SJCRH30 (cell line): ENCODE measurements at places on chromosomes 2 and 18. TPM values are rescaled to one million over a fixed set of nuclear protein-coding genes. Genes with fewer than 3 reads are reported as not detected.

- H3K27me3 ChIP-seq, result no peaks in the 10 kb centered on the region
- H3K4me3 ChIP-seq, result no peak overlapping the region
- no peaks in the 10 kb centered on the region for H3K4me1 ChIP-seq
- no peak for DNase-seq
- no peaks in the 10 kb centered on the region for H3K36me3 ChIP-seq
Measured at GRCh38 chr2:62099523-62100175, 96.3 kb upstream of the B3GNT2 start.

DNA sequence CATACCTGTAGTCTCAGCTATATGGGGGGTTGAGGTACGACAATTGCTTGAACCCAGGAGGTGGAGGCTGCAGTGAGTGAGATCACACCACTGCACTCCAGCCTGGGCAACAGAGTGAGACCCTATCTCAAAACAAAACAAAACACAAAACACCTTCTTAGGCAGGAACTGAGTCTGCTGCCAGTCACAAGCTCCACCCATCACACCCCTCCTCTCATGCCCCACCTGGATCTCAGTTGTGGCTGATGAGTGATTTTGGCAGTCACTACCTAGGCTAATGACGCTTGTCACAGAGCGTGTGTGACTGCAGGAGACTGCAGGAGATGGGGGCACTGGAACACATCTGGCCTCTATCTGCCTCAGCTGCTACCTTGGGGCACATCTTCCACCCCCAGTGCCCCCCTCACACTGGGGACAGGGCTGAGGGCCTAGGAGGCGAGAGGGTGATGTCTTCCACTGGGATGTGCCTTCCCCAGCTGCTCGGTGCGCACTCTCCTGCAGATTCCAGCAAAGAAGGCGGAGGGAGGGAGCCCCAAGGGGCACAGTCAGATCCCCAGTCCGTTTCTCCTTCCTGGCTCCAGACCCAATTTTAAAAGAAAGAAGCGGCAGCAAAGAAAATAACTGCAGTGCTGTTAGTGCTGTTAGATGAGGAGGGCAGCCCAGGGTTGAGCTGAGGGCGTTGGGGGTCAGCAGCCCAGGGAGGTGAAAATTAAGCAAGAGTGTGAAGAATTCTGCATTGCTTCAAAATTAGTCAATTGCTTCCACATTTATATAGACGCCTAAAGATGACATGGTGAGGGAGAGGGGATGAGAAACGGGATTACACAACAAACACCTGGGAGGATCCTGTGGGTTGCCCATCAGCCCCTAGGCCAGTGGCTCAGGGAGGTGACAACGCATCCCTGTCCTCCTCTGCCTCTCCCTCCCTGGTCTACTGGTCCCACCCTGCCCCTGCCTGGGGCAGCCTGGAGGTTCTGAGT, 143.6 kb upstream of the HAAO start:
- DNase-seq, result no peak
- no peak overlapping the region for H3K27ac ChIP-seq
- H3K4me3 ChIP-seq, result no peak overlapping the region
- peaks cover 36% of the 10 kb centered on the region for H3K4me1 ChIP-seq
- no peaks in the 10 kb centered on the region for H3K36me3 ChIP-seq

DNA sequence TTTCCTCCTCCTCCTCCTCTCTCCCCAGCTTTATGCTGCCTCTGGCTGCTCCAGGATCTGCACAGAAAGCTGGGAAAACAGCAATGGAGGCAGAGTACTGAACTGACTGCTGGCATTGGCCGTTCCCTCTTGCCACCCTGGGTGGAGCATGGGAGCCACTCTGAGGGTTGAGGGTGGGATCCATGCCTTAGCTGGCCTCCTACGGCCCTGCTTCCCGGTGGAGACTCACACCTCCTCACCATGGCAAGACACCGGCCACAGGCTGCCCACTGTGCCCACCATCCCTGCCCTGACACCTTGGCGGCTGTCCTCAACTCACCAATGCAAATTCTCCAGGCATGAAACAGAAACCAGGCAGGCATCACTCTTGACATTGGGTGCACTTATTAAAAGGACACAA, 832.3 kb upstream of the ID2 start:
- DNase-seq, result no peak
- no peaks in the 10 kb centered on the region for H3K36me3 ChIP-seq
- no peaks in the 10 kb centered on the region for H3K4me1 ChIP-seq
- no peak overlapping the region for H3K27ac ChIP-seq
- H3K4me3 ChIP-seq, result no peak overlapping the region

DNA sequence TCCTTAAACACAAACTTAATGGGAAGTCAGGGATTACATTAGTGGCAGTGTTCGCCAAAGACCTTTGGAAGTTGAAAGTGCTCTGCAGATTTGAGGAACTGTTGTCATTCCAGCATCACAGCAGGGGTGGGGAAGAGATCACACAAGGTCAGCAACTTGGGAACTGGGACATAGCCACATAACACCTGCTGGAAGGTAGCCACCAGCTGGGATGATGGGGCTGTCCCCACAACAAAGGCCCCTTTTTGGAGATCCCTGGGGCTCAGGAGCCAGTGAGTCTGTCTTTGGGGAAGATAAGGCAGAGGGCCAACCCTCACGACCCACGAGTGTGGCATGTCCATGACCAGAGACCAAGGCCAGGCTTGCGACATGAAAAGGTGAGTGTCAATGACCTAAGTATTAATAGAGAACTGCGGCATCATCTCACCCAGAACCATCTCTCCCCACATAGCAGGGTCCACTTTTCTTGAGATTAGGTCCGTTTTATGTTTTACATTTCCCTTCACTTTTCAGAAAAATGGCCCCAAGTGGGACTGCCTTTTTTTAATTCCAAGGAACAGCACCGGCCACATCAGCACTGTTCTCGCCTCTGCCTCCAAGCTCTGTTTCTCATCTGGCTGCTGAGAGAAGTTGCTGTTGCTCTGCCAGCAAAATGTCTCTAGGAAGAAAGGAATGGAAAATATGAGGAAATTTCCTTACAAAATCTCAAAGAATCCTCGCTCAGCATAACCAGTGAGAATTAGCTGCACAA, 106.9 kb downstream of the GFPT1 start:
- H3K36me3 ChIP-seq, result no peaks in the 10 kb centered on the region
- no peak overlapping the region for H3K27ac ChIP-seq
- H3K27me3 ChIP-seq, result no peaks in the 10 kb centered on the region

DNA sequence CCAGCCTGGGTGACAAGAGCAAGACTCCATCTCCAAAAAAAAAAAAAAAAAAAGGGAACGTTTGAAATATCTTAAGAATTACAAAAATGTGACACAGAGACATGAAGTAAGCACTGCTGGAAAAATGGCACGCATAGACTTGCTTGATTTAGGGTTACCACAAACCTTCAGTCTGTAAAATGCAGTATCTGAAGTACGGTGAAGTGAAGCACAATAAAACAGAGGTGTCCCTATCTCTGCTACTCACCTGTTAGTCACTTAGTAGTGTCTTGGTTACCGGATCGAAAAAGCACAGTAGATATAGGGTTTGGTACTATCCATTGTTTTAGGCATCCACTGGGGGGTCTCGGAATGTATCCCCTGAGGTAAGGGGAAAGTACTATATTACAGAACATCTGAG, 11.6 kb upstream of the GREB1L start:
- no peaks in the 10 kb centered on the region for H3K36me3 ChIP-seq
- no peak overlapping the region for H3K4me3 ChIP-seq
- no peaks in the 10 kb centered on the region for H3K27me3 ChIP-seq

DNA sequence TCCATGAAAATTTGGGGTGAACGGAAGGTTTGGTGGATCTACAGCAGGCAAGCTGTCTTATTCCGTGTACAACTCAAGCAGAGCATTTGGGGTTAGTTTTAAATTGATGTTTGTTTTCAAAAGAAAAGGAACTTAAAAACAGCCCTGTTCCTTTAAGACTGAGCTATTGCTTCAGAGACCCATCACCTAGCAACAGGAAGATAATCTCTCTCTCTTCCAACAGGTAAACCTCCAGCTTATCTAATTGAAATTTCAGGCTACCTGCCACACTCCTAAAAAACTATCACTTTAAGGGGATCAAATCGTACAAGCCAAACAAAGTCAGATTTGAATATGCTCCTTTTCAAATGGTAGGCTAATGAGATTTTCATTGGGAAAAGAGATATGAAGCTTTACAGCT, 101.8 kb downstream of the RNF152 start:
- no peak overlapping the region for H3K4me3 ChIP-seq
- no peaks in the 10 kb centered on the region for H3K27me3 ChIP-seq
- no peak for DNase-seq

DNA sequence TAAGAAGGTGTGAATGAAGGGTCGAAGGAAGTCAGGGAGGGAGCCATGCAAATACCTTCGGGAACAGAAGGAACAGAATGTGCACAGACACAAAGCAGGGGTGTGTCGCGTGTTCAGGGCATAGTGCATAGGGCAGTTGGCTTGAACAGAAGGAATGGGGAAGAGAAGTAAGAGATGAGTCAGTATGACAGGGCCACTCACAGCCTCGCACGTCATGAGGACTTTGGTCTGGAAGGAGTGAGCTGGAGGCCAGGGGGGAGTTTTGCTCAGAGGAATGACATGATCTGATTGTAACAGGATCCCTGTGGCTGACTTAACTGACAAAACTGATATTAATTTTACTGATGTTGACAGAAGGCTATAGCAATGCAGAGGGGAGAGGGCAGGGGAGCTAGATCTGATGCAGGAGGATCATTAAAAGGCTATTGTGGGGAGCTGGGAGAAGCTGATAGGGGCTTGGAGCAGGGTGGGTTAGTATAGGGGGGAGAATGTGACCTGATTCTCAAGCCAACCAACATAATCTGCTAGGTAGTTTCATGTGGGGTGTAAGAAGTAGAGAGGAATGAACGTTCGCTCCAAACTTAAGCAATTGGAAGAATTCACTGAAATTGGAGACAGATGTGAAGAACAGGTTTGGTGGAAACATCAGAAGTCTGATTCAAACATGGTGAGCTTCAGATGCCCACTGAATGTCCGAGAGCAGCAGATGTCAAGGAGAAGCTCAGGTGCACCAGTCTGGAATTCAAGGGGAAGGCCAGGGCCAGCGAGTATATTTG, 60.4 kb upstream of the COPS8 start:
- no peak overlapping the region for H3K27ac ChIP-seq
- no peak for DNase-seq
- peaks cover 5% of the 10 kb centered on the region; the same call in 1 of the 2 replicates for H3K4me1 ChIP-seq
- H3K36me3 ChIP-seq, result no peaks in the 10 kb centered on the region
- H3K4me3 ChIP-seq, result no peak overlapping the region

DNA sequence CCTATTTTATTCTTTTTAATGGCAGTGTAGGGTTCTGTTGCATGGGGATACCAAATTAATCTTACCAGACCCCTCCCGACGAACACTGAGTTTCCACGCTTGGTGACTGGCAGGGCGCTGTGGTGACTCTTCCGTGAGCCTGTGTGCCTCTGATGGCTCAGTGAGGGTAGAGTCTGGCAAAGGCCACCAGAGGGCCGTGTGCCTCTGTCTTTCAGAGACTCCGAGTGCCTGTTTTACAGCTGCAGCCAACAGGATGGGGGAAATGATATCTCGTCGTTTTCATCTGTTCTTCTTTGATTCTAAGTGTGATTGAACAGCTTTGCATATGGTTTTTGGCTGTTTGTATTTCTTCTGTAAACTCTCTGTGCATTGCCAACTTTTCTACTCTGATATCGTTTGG, 99.8 kb downstream of the ZNF236 start:
- H3K36me3 ChIP-seq, result no peaks in the 10 kb centered on the region
- peaks cover 7% of the 10 kb centered on the region; the same call in 1 of the 2 replicates for H3K4me1 ChIP-seq
- H3K27me3 ChIP-seq, result no peaks in the 10 kb centered on the region
- peak; percentile 9 for DNase-seq

DNA sequence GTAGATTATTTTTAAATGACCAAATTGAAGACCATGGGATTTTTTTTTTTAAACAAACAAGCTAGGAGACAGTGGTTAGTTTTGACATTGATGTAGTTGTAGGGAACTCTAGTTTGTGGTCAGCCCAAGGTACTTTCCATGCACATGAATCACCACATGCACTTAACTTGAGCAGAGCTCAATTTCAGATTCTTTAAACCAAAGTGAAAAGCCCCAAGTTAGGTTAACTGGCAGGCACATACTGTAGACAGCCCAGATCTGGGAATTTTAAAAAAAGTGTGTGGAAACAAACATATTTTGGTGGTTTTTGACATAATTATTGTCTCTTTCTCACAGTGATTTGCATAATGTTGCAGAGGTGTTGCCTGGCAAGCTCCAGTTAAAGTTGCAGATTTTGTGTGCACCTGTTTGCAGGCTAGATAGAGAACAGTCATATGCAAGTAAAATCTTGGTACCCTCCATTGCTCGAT, 88.4 kb downstream of the BCL2L11 start:
- no peaks in the 10 kb centered on the region for H3K27me3 ChIP-seq
- no peak overlapping the region for H3K4me3 ChIP-seq
- no peak for DNase-seq
- no peaks in the 10 kb centered on the region for H3K36me3 ChIP-seq

GRCh38 chr2:232898592-232899543, 28.8 kb downstream of the SNORC start:
- no peak for DNase-seq
- H3K27me3 ChIP-seq, result no peaks in the 10 kb centered on the region
- H3K4me3 ChIP-seq, result no peak overlapping the region
- H3K36me3 ChIP-seq, result no peaks in the 10 kb centered on the region
- H3K27ac ChIP-seq, result no peak overlapping the region

GRCh38 chr2:113896791-113897190, 6.9 kb downstream of the ACTR3 start:
- no peak overlapping the region for H3K4me3 ChIP-seq
- no peak for DNase-seq
- 0 out of 2 replicates have a peak, but pooled peaks cover 5% of the 10 kb centered on the region for H3K4me1 ChIP-seq
- H3K27ac ChIP-seq, result no peak overlapping the region

DNA sequence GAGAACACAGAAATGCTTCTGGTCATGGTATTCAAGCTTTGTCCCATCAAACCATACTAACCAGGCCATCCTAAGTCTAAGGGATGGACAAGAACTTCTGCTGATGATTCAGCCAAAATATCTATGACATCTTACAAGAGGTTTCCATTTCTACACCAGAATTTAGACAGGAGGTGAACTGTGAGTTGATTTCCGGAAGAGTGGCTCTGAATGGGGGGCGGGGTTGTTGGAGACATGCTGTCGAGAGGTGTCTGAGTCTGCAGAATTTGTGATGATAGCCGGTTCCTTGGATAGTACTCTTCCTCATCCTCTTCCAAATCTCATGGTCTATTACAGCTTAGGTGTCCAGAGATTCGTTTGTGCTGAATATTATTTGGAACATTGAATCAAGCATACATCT, 408.7 kb upstream of the TCF4 start:
- H3K27me3 ChIP-seq, result no peaks in the 10 kb centered on the region
- H3K36me3 ChIP-seq, result no peaks in the 10 kb centered on the region
- no peak overlapping the region for H3K27ac ChIP-seq
- H3K4me3 ChIP-seq, result no peak overlapping the region
- DNase-seq, result no peak

DNA sequence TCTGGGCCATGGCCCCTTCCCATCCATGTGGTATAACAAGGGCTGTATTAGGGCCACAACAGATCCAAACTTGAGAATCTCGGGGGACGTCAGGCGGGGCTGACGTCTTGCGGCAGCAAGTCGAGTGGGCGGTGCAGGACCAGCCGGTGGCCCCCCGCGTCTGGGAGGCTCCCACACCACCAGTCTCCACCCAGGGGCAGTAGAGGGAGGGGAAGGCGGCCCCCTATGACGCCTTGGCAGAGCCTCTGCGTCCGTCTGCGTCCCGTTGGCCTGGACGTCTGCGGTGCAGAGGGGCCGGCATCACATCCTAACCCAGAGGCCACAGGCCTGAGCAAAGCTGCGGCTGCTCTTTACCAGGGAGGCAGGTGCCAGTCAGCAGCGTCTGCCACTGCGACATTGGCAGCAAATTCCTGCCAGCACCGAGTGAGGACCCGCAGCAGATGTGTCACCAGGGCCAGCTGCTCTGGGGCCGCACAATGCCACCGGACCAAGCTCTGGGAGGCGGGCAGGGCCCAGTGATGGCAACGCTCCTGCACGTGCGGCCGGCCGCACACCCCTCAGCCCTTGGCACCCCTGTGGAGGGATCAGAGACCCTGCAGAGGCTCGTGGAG, 73.8 kb downstream of the KCNG2 start:
- no peak overlapping the region for H3K4me3 ChIP-seq
- no peaks in the 10 kb centered on the region for H3K4me1 ChIP-seq
- no peak for DNase-seq
- no peaks in the 10 kb centered on the region for H3K36me3 ChIP-seq

The IL36B gene
- not detected in 2 replicates for total RNA-seq

The MDH1B gene
- total RNA-seq, result 0.73 and 1.3 TPM in 2 replicates
